Posterior cingulate gyrus (tissue), 11 donors: ENCODE measurements at places on chromosomes 6 and 20.

- DNase-seq = no peak
Observed at GRCh38 chr6:145761584-145761983, 26.3 kb upstream of the EPM2A start.

GRCh38 chr6:118856301-118856700 lies 37.7 kb upstream of the ASF1A start:
- DNase-seq = no peak

DNA sequence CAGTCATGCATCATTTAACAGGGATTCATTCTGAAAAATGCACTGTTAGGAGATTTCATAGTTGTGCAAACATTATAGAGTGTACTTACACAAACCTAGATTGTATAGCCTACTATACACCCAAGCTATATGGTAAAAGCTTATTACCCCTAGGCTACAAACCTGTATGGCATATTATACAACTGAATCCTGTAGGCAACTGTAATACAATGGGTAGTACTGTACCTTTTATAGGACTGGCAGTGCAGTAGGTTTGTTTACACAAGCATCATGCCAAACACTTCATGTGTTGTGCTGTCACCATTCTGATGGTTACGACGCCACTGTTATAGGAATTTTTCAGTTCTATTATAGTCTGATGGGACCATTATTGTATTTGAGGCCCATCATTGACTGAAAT lies 39.3 kb upstream of the KHDC1 start:
- no peak for DNase-seq

DNA sequence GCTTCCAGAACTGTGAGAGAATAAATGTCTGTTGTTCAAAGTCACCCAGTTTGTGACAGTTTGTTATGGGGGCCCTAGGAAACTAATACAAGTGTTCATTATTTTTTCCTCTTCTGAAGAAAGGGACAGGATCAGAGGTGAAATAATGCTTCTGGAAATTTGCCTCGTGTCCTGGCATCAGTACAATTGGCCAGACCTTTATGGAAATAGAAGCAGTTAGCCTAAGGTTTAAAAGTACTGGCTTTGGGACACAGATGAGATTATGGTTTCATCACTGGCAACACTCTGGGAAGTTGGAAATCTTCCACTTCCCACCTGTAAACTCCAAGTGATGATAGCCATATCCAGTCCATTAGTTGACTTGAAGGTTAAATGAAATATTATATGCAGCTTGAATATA lies 88.7 kb downstream of the PLCB1 start:
- no peak for DNase-seq

DNA sequence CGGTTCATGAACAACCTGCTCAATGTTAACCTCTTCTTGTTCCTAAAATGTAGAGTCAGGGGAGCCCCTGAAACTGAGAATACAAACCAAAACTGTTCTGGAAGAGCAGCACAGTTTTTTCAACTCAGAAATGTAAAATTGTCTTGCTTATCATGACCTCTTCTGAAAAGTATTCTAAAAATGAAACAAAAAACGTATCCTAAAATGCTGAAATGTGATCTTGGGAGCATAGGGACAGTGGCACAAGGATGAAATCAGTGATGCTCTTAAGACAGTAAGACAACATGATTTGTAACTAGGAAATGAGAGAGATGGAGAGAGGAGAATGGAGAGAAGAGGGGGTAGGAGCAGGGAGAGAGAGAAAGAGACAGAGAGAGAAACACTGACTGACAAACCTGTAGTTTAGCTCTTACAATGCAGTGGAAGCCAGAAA lies 27.5 kb downstream of the NCOA7 start:
- DNase-seq = no peak

DNA sequence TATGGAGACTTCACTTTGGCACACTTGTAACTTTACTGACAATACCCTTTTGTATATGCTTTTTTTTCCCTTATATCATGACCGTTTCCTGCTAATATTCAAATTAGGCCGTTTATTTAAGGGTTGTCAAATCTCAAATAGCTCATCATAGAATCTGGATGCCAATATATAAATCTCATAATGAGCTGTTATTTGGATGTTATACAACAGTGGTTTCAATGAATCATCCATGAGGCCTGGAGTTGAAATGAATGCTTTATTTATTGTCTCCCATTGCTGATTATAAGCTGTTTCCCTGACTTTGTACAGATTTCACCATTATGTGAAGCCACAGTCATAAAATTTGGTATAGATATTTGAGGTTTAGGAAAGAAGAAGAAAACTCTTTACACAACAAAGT lies 256.1 kb downstream of the PLCB1 start:
- no peak for DNase-seq

GRCh38 chr6:150235218-150235617 lies 92.4 kb downstream of the PPP1R14C start:
- no peak for DNase-seq

DNA sequence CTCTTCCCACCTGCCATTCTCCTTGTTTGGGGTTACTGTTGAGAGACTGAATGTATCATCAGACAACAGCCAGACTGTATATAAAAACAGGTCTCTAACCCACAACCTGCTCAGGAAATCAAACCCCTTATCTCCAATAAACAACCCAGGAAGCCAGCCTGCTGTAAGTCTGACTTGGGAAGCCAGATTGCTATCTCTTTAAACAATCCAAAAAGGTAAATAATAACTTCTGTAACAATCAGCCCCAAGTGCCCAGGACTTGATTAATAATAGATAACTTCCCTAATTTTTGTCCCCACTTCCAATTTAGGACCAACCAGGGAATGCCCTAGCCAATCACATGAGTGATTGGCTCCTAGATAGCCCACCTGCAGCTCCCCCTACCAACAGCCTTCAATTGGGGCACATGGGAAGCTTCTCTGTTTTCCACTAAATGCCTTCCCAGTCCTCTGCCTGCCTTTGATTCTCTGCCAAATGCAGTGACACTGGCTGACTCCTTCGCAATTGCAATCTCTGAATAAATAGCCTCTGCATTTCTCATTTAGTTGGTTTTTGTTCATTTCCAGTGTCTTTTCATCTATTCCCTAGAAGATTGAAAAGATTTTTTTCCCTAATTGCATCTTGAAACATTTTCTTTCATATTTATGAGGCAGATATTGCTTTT lies 117.1 kb upstream of the TAB2 start:
- no peak for DNase-seq

- DNase-seq = no peak
Observed at GRCh38 chr6:142015011-142015410, 117.7 kb upstream of the GJE1 start.

DNA sequence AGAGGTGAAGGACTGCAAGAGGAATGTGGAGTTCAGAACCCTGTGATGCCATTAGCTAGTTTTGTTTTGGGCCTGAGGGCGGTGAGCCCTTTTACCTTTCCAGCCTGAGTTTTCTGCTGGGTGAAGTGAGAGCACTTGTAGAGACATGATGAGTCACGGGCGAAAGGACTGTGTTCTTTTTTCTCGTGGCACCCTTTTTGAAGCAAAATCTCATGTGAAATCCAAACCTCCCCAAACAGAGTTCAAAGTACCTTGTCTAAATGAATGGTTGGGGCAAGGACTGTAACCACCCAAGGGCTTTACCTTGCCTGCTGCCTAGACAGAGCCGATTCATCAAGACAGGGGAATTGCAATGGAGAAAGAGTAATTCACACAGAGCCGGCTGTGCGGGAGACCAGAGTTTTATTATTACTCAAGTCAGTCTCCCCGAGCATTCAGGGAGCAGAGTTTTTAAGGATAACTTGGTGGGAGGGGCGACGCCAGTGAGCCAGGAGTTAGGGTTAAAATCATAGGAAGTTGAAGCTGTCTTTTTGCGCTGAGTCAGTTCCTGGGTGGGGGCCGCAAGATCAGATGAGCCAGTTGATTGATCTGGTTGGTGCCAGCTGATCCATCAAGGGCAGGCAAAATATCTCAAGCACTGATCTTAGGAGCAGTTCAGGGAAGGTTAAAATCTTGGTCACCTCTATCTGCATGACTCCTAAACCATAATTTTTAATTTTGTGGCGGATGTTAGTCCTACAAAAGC lies 25.8 kb downstream of the SAMD5 start:
- no peak for DNase-seq

DNA sequence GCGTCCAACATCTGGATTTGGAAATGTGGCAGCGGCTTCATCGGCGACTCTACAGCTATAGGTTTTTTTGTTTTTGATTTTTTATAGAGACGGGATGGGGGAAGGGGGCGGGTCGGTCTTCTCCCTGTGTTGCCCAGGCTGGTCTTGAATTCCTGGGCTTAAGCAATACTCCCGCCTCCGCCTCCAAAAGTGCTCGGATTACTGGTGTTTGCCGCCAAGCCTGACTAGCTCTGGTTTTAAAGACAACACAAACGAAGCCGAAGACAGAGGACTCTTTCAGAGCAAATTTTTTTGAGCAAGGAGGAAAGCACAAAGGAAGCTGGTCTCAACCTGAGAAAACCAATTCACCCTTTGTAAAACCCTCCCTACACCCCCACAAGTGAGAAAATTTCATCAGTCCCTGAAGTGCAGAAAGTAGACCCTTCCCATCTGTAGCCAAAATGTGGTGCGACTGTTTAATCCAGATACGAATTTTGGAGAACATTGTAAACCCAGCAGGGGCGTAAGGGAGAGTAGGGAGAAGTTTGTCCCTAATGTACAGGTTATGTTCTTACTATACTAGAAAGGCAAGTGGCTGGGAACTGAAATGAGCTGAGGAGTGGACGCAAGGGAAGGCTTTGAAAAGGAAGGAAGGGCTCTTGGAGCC lies 185.9 kb downstream of the TRIM27 start:
- no peak for DNase-seq

- DNase-seq = no peak
Observed at GRCh38 chr6:112752305-112752704, 405.2 kb downstream of the RFPL4B start.

DNA sequence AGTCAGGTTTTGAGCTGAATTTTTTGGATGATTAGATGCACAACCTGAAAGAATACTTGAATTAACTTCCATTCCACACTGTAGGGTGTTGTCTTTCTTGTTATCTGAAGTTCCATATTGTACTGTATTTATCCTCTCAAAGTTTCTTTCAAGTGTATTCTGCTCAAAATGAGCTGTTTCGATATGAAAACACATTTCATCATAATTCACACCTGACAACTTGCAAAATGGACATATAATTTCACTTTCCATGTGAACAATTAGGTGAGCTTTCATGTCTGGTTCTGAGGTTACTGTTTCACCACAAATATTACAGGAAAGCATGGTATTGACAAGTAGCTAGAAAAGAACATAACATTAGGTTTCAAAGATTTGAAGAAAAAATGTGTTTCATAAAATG lies 1.7 kb downstream of the ZUP1 start:
- DNase-seq = no peak

- DNase-seq = no peak
Observed at GRCh38 chr6:149305372-149305771, 12.1 kb upstream of the TAB2 start.

GRCh38 chr6:134511984-134512683 lies 194.2 kb upstream of the SGK1 start:
- DNase-seq = no peak

DNA sequence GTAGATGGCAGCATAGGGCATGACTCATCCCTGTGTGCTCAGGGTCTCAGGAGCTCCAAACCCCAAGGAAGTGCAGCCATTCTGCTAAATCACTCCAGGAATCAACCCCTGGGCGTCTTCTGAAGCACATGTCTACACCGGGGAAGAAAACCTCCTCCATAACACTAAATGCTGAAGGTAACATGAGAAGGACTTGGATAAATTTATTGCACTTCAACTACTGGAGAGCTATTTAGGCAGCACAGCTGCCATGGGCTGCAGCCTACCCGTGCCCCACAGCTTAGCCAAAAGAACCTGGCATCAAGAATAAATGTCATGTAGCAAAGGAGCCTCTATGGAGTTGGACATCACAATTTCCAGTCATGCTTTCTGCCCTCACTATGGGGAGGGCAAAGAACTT lies 152.4 kb upstream of the PROKR2 start:
- no peak for DNase-seq

- no peak for DNase-seq
Observed at GRCh38 chr20:25220021-25220730, 24.7 kb downstream of the ENTPD6 start.

- no peak for DNase-seq
Observed at GRCh38 chr6:7529141-7529540, 12.3 kb upstream of the DSP start.

DNA sequence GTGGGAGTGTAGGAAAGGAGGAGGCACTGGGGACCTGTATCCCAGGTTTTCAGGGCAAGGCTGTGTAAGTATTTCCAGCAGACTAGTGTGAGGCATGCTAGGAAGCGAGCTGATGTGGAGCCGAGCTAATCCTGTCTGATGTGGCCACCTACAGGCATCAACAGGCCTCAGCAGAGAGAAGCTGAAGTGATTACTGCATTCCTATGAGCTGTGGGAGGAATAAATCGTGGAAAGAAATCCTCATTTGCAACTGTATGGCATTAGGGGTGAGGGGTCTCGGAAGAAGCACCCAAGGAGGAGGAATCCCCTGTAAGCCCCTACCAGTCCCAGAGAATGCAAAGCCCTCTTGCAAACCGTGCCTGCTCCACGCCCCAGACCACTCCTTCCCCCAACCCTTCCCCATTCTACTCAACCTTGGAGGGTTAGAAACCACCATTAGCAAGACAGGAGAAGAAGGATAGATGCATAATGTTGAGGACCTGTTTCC lies 41.6 kb downstream of the C6orf15 start:
- DNase-seq = peak; percentile 96

- no peak for DNase-seq
Observed at GRCh38 chr20:5608104-5608441, 142.1 kb upstream of the SHLD1 start.

DNA sequence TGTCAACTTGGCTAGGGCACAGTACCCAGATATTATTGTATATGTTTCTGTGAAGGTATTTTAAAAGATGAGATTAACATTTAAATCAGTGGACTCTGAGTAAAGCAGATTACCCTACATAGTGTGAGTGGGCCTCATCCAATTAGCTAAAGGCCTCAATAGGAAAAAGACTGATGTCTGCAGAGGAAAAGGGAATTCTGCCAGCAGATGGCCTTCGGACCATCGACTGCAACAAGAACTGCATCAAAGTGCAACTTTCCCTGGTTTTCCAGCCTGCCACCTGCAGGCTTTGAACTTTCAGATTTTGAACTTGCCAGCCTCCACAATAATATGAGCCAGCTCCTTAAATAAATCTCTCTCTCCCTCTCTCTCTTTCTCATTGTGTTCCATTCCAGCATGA lies 80.5 kb downstream of the IMPG1 start:
- DNase-seq = no peak

DNA sequence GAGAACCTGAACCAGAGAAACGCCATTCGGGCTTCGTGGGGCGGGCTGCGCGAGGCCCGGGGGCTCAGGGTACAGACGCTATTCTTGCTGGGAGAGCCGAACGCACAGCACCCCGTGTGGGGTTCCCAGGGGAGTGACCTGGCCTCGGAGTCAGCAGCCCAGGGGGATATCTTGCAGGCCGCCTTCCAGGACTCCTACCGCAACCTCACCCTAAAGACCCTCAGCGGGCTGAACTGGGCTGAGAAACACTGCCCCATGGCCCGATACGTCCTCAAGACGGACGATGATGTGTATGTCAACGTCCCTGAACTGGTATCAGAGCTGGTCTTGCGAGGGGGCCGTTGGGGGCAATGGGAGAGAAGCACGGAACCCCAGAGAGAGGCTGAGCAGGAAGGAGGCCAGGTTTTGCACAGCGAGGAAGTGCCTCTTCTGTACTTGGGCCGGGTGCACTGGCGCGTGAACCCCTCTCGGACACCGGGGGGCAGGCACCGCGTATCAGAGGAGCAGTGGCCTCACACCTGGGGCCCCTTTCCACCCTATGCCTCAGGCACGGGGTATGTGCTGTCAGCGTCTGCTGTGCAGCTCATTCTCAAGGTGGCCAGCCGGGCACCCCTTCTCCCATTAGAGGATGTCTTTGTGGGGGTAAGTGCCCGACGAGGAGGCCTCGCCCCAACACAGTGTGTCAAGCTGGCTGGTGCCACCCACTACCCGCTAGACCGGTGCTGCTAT lies 904 bp downstream of the B3GALT4 start:
- no peak for DNase-seq

GRCh38 chr6:144278659-144279314 lies 6.3 kb upstream of the UTRN start:
- no peak for DNase-seq
